ENCODE measurements at places on chromosomes 7 and 10. TPM values are rescaled to one million over a fixed set of nuclear protein-coding genes. Genes with fewer than 3 reads are reported as not detected.

DNA sequence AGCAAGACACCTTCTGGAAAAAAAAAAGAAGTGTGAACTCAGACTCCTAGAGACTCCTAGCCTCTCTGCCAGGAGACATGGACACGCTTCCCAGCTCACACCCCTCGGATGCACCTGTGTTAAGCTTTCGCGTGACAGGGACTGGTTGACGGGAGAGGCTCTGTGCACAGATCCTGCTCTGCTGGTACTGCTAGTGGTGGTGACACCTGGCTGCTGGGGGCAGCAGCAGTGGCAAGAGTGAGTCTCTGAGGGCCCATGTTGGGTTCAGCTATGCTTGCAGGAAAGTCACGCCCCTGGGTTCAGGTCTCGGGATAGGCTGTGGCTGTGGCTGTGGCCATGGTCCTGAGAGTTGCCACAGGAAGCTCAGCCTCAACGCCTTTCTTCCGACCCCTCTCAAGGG is 81.1 kb downstream of the XRCC2 start:
- no peak for DNase-seq

DNA sequence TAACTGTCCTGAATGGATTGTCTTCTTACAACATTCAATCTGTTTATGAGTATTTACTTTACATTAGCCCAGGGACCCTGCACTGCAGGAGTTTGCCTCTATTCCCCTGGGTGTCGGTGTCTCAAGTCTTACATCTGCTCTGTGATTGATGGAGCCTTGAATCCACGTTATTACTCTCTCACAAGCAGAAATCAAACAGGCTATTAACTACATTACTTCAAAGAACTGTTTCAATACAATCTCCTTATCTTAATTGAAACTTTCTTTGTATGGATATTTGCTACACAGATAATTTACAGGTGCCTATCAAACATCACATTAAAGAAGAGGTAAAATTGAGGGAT is 3.1 kb upstream of the ARID5B start:
- DNase-seq = no peak

DNA sequence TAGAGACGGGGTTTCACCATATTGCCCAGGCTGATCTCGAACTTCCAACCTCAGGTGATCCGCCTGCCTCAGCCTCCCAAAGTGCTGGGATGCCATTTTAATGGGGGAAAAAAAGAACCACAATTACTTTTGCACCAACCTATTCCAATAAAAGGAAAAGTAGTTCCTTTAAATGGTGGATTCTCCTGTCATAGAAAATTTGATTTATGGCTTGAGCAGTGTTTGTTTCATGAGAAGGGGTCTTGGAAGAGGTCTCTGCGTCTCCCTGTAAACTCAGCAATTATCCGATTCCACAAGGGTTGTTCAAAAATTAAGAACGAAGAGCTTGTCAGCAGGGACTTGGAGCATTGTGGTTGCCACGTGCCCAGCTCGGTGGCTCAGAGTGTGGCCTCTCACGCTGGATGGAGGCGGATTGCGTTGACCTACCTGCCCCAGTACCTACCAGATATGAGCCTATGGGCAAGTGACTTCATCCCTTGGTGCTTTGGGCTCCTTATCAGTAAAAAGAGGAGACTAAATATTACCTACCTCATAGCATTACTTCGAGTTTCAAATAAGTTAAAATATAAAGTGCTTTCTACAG is 2.8 kb upstream of the TRIP6 start:
- DNase-seq = no peak

DNA sequence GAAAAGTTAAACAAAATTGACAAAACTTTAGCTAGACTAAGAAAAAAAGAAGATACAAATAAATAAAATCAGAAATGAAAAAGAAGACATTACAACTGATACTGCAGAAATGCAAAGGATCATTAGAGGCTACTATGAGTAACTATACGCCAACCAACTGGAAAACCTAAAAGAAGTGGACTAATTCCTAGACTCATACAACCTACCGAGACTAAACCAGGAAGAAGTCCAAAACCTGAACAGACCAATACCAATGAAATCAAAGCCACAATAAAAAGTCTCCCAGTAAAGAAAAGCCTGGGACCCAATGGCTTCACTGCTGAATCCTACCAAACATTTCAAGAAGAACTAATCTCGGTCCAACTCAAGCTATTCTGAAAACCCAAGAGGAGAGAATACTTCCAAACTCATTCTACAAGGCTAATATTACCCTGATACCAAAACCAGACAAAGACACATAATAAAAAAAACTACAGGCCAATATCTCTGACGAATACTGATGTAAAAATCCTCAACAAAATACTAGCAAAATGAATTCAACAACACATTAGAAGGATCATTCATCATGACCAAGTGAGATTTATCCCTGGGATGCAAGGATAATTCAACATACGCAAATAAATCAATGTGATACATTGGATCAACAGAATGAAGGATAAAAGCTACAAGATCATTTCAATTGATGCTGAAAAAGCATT is 20.3 kb downstream of the ELAPOR2 start:
- DNase-seq = no peak

The NPY4R2 gene
- not detected for polyA plus RNA-seq

- DNase-seq = no peak
Observed at GRCh38 chr7:102125127-102125596, 161.5 kb upstream of the SH2B2 start.

Data from left renal pelvis (tissue), 4 donors.